Liver (tissue), 10 donors: ENCODE measurements at places on chromosomes 13 and 19. TPM values are rescaled to one million over a fixed set of nuclear protein-coding genes. Genes with fewer than 3 reads are reported as not detected.

The GAPDHS gene
- not detected for total RNA-seq

- DNase-seq = no peak
- no peaks in the 10 kb centered on the region for H3K36me3 ChIP-seq
- H3K4me3 ChIP-seq = no peak overlapping the region
- no peaks in the 10 kb centered on the region for H3K27me3 ChIP-seq
Measured at GRCh38 chr13:99308471-99309087, 1.4 kb upstream of the GPR183 start.

The ADPRHL1 gene
- total RNA-seq = 0.67 TPM

- no peak overlapping the region for H3K27ac ChIP-seq
- H3K27me3 ChIP-seq = peaks cover 20% of the 10 kb centered on the region
- H3K4me1 ChIP-seq = peaks cover 21% of the 10 kb centered on the region
- no peaks in the 10 kb centered on the region for H3K36me3 ChIP-seq
Measured at GRCh38 chr19:46487802-46488445, 7.7 kb downstream of the PNMA8B start.

The FFAR2 gene
- total RNA-seq = 0.84 TPM
